ENCODE measurements at places on chromosomes 2 and 18.

GRCh38 chr2:236823963-236824362 is 254.3 kb downstream of the ACKR3 start:
- no peak for DNase-seq

- DNase-seq: no peak
These were observed 1554.8 kb upstream of the TMEFF2 start for GRCh38 chr2:193749485-193749884.

GRCh38 chr18:48021273-48021914 is 90.9 kb upstream of the SMAD2 start:
- DNase-seq: no peak

GRCh38 chr2:44649381-44649780 is 287.6 kb downstream of the CAMKMT start:
- DNase-seq: no peak

DNA sequence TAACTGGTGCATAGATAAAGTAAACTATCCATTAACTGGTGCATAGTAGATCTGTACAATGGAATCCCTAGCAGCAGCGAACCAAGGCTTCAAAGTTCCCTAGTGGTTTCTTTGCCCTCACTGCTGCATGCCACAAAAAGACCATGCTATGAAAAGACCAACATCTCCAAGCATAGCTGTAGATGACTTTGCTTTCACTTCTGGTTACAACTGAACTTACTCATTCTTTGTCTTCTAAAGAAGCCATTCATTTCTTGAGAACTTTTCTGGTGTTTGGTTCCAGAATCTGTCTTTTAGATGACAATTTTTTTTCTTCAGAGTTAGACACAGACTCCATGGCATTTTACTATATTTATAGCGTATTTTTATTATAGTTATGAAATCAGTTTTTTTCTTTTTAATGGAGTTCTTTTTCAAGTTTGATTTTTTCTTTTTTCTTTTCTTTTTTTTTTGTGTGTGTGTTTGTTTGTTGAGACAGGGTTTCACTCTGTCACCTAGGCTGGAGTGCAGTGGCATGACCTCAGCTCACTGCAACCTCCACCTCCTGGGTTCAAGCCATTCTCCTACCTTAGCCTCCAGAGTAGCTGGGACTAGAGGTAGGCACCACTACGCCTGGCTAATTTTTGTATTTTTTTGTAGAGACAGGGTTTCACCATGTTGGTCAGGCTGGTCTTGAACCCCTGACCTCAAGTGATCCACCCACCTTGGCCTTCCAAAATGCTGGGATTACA is 63.6 kb downstream of the SLC35F5 start:
- no peak for DNase-seq

DNA sequence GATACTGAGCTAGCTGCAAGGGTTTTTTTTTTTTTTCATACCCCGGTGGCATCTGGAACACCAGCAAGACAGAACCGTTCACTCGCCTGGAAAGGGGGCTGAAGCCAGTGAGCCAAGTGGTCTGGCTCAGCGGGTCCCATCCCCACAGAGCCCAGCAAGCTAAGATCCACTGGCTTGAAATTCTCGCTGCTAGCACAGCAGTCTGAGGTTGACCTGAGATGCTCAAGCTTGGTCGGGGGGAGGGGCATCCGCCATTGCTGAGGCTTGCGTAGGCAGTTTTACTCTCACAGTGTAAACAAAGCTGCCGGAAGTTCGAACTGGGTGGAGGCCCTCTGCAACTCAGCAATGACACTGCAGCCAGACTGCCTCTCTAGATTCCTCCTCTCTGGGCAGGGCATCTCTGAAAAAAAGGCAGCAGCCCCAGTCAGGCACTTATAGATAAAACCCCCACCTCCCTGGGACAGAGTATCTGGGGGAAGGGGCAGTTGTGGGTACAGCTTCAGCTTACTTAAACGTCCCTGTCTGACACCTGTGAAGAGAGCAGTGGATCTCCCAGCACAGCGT is 5.1 kb upstream of the MIB1 start:
- no peak for DNase-seq

- DNase-seq: peak; percentile 24
These were observed 65.7 kb downstream of the SPRED2 start for GRCh38 chr2:65366595-65367125.

DNA sequence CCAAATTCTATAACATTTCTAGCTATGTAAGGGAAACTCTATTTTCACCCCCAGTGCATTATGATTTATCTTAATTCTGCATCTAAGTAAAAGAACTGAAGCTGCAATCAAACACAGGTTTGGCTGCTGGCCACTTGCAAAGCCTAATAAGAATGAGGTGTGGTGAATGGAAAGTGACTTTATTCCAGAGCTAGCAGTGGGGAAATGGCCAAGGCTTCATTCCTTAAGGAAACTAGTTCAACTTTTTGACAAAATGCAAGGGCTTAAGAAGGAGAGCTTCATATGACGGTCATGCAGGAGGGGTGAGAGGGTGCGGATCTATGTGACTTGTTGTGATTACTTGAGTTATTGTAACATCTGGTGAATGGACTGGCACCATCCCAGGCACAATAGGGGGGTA is 1802.0 kb downstream of the SUCLG1 start:
- DNase-seq: no peak

- DNase-seq: no peak
These were observed 94.6 kb upstream of the LGALSL start for GRCh38 chr2:64359171-64359891.

DNA sequence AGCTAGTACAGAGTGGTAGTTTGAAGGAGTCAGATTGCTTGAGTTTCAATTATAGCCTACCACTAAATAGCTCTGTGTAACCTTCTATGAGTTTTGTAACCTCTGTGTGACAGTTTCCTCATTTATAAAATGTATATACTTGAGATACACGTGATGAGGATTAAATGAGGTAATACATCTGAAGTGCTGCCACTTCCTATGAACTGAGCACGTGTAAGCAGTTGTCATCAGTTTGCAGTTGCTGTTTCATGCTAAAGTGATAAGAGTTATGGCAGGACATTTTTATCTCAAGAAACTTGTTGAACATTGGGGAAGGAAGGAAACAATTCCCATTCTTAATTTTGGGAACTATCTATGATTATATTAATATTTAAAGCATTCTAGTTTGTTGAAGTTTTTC is 38.5 kb downstream of the CARF start:
- DNase-seq: no peak

- DNase-seq: no peak
These were observed 694.5 kb upstream of the RAB6C start for GRCh38 chr2:129285012-129285411.

DNA sequence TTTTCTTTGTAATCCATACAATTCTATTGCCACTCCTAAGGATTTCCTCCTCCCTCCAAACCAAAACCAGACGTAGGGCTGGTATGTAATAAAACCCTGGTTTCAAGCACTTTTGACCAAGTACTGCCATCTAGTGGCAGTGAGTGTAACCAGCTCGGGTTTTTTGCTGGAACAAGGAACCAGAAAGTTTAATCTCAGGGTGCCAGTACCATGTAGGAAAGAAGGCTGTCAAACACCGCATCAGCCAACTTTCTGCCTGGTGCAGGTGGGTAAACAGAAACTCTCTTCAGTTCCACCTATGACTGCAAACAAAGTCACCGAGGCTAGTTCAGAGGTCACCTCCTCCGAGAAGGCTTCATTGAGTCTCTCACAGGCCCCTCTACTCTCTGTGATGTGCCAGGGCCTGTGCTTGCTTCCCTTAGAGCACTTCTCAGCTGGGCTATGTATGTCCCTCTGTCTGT is 10.2 kb upstream of the THNSL2 start:
- DNase-seq: peak; percentile 14

DNA sequence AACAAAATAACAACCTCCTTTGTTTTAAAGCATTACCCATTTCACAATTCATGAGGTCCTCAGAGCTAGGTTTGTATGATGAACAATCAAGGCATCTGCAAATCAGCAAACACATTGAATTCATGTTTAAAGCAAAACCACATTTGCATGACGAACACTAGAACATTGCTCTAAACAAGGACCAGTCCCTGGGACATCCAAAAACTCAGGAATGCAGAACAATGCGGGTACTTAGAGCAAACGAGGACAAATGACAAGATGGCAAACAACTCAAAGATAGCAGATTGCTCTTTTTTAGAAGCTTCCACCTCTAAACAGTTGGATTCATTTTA is 45.7 kb upstream of the RALBP1 start:
- DNase-seq: no peak

DNA sequence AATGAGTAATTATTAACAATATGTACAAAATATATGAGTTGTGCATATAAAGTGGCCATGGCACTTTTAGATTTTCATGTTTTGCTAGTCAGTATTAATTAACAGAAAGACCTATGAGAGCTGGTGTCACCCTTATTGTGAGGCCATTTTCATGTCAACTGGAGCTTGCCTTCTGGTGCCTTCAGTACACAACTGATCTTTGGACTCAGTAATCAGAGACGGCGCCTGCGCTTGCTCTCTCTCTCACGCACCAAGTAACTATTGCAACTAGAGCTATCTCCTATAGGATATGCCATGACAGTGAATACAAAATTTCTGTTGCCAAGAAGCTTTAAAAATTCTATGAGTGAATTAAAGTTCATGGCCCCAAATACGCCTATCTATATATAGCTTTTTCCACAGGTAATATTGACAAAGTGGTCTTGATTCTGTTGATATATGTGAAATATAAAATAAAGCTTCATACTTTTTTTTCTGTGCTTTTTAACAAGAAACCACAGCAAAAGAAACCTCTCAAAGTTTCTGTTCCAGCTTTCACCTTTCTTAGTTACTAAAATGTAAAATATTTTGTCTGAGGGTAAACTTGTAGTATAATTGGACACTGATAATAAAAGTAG is 2.9 kb downstream of the SERTAD2 start:
- DNase-seq: no peak

- no peak for DNase-seq
These were observed 1.7 kb upstream of the BCL2 start for GRCh38 chr18:63321291-63321690.

DNA sequence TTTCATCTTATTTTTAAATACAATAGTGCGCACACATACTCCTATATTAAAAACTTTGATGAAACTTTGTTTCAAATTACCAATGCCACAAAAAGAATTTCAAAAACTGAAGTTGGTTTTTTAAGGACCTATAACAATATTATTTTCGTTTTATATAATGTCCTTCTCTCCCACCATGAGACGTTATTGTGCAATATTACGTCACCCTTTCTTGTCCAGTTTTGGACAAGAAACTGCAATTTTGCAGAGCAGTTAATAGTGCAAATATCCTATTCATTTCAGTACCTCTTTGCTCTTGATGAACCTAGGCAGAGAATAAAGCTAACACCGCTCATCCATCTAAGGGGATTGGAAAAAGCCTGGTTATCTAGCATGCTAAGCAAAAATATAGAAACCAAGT is 9.7 kb upstream of the ZNF516 start:
- DNase-seq: no peak

DNA sequence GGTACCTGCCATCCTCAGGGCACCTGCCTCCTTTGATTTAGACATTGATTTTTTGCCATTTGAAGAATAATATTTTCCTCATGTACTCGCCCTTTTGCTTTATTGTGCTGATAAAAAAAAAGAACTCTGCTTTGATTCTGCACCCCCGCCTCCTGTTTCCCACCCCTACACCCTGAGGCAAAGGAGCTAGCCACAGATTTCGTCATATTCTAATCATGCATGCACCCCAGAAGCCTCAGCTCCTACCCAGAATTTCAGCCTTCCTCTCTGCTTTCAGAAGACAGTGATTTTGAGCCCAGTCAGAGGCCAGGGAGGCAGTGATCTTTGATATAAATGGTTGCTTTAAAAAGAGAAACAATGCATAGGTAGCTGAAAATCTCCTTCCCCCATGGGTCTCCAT is 329.0 kb downstream of the PTPRM start:
- DNase-seq: no peak

- DNase-seq: no peak
These were observed 58.8 kb downstream of the RNF152 start for GRCh38 chr18:61833978-61834377.

DNA sequence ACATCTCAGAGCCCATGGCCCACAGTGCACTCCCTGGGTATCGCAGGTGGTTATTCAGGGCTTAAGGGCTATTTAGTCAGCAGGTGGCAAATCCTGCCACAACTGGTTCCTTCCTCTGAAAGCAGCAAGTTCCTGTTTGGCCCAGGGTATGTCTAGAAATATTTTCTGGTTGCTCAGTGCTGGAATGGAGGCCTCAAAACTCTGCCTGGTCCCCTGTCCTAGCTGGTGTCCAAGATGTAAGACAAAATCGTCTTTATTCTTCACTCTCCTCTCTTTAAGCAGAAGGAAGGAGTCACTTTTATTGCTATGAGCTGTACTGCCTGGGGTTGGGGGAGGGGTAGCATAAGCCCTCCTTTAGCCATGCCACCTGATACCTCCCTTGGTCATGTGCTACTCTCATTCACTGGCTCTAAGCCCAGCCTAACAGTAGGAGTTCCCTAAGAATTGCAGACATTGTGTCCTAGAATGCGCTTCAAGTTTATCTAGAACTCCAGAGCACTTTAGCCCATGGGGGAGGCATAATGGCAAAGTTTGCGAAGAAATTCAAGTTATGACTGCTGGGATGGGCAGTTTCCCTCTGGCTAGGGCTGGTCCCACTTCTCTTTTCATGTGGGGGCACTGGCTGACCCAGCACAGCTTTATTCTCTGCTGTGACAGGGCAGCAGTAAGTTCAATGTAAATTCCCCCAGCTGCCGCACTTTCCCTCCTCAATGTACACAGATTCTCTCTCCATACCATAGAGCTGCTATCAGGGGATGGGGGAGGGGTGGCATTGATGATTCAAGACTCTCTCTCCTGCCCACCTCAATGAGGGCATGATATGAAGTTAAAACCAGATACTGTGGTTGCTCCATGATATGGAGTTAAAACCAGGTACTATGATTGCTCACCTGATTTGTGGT is 27.1 kb upstream of the CWC22 start:
- no peak for DNase-seq

DNA sequence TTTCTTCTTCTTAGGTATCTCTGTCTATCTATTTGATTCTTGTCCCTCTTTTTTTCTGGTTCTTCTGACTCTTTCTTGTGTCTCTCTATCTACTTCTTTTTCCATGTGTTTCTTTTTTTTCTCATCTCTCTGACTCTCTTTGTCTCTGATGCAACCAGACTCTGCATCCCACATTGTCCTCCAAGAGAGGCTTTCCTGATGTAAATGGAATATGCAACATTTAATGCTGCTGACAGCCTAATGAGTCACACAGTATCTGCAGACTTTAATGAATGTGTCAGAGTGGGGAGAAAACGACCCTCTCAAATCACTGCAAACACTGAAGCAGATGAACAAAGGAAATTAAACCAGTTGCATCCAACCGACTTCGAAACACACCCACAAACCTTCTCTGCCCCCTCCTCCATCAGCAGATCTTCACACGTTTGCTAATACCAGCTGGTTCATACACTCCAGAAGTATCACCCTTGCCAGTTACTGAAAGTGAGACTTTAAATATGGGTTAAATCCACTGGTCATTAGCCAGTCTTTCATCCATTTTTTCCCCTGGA is 351.5 kb downstream of the TXNL1 start:
- DNase-seq: no peak

- DNase-seq: no peak
These were observed 6.9 kb upstream of the CCBE1 start for GRCh38 chr18:59704146-59704545.

- no peak for DNase-seq
These were observed 11.3 kb upstream of the TEX44 start for GRCh38 chr2:231581328-231581727.

Measured in stimulated activated CD4-positive, alpha-beta T cell treated with anti-CD3 and anti-CD28 coated beads, TNF-alpha, amount 100 ng/mL, for 24 hours (primary cell).